Cerebellum (tissue), 4 donors: ENCODE measurements at places on chromosomes 1 and 21.

GRCh38 chr1:205666372-205667166, 13.7 kb downstream of the SLC45A3 start:
- DNase-seq = no peak

DNA sequence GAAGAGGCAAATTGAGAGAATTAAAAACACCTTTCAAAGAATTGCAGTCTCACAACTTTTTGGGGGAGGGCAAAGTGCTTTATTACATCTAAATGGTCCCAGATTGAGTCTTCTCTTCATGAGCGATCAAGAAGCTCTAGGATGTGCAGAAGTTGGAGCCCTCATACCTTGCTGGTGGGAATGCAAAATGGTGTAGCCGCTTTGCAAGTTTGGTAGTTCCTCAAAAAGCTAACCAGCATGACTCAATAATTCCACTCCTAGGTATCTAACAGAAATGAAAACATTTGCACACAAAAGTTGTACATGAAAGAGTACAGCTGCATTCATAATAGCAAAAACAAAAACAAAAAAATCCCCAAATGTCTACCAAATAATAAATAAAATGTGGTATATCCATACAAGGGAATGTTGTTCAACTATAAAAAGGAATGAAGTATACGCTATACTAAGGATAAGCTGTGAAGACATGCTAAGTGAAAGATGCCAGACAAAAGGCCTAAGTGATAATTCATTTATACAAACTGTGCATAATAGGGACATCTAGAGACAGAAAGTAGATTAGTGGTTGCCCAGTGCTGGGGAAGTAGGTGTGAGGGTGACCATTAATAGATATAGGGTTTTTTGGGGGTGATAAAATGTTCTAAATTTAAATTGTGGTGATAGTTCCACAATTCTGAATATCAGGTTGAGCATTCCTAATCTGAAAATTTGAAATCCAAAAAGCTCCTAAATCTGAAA, 55.2 kb downstream of the SELENOF start:
- no peak for DNase-seq

DNA sequence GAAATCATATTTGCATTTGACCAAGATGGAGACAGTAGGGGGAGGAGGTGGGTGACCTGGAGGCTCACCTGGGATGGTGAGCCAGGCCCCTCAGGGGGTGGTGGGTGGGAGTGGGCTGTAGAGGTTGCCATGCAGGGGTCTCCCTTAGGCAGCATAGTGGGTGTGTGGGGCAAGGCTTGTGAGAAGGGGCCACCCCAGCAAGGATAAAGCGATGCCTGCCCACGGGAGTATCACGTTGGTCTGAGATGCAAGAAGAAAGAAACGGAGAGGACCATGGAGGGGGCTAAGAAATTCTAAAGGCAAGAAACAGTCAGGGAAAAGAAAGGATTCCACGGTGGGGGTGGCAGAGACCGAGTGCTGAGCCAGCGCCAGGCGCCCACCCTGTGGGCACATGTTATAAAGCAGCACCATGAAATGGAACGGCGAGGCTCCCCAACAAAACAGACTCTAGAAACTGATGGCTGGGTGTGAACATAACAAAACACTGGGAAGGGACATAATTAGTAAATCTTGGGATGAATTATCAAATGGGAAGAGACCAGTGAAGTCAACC, 11.7 kb upstream of the C2CD2 start:
- no peak for DNase-seq

DNA sequence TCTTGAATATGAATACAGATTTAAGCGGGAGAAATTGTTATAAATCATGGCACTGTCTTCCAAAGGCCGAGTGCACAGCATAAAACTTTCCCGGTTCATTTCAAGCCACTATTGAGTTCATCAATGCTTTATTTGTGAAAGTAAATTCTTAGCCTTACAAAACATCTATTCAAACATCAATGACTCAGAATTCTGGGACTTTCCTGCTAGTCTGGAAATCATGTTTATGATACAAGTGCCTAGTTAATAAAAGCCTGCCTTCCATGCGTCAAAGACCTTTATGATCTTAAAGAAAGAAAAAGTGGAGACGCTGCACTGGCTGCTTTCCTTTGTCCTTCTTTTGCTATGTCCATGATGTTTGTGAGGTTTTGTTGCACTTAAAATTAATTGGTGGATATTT, 137.7 kb downstream of the SETD4 start:
- no peak for DNase-seq

GRCh38 chr1:236455243-236455642, 61.2 kb downstream of the EDARADD start:
- DNase-seq = no peak

DNA sequence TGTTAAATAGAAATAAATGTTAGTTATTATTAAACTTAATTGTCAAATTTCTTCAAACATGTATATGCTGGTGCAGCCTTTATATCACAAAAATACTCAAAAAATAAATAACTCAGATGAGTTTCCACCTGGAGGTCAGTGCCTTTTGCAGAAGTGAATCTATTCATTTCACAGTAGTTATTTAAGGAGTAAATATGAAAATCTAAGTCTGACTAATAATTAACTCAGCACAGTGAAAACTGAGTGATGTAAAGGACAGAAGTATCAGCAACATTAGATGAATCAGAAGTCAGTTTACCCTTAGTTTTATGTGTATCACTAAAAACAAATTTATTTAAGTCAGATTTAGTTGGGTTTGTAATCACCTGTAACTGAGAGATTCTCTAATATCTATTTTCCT, 2135.4 kb downstream of the MRPL39 start:
- DNase-seq = no peak

DNA sequence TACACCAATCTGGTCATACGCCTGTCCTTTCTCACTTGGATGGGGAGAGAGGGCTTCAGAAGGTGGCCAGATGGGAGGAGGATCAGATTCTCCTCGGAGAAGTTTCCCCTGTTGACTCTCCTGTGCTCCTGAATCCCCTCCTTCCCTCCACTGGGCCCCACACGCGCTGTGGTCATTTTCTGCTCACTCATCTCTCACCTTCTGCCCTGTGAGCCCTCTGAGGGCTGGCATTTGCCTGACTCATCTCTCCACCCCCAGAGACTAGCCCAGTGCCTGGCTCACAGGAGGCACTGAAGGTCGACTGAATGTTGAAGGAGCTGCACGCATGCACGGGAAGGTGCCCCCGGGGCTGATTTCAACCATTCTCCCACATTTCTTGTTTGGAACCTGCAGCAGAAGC, 14.2 kb downstream of the ABCA4 start:
- no peak for DNase-seq

DNA sequence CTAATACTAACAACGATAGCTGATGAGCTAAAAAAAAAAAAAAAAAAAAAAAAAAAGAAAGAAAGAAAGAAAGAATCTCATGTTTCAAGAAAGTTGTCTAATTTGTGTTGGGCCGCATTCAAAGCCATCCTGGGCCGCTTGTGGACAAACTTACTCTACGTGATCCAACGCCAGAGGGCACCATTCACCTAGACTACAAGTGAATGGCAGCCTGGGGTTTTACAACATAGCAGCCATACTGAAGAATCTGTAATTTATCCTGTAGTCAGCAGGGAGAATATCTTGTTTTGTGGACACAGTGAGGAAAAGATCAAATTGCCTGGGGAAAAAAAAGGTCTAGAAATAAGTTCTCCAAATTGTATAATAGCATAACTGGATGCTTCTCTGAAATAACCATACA, 47.0 kb downstream of the CYP2J2 start:
- DNase-seq = no peak

GRCh38 chr1:235093013-235093695, 35.5 kb downstream of the TOMM20 start:
- peak; percentile 58 for DNase-seq

- no peak for DNase-seq
Observed at GRCh38 chr1:36652586-36652985, 169.9 kb upstream of the CSF3R start.

DNA sequence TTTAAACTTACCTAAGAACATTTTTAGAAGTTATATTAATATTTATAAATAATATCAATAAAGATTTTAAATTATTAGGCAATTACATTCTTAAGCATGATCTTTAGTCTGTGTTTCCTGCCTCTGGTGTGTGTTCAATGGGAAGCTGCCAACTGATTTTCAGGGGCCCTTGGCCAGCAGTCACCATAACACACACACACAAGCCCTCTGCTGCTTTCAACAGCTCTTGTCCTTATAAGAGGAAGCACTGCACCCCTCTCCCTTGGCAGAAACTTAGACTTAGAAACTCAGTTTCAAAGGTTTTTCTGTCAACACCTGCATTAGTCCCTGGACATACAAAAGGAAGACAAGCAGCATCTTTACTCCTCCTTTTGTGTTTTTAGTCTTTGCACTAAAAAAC, 81.4 kb downstream of the VAV3 start:
- no peak for DNase-seq

GRCh38 chr21:24899138-24899537, 708.1 kb downstream of the MRPL39 start:
- no peak for DNase-seq

DNA sequence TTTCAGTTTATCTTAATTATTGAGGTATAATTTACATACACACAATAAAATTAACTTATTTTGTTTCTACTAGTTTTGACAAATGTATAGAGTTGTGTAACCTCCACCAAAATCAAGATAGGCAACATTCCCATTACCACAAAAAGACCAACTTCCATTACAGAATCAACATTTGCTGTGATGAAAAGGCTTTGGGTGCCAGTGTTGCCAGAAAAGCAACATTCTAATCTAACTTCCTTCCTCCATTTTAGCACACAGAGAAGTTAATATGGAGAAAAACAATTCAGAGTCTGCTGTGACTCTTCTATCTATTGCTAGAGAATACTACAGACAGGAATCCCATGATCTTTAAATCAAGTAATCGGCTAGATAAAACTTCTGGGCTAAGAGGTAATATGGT, 245.3 kb downstream of the RERE start:
- DNase-seq = no peak

DNA sequence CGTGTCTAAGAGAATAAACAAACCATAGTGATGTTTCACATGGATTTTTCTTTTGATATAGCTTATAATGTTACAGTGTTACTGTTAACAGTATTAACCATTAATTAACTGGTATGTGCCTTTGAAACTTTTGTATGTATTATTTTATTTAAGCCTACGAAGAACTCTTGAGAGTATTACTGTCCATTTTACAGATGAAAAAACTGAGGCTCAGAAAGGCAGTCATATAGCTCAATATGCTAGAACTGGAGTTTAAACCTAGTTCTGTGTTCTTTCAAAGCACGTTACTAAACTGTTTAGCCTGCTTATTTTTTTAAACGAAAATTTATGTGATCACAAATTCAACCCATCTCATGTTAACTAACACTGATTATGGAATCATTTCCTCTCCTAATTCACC, 83.5 kb downstream of the POU2F1 start:
- no peak for DNase-seq

DNA sequence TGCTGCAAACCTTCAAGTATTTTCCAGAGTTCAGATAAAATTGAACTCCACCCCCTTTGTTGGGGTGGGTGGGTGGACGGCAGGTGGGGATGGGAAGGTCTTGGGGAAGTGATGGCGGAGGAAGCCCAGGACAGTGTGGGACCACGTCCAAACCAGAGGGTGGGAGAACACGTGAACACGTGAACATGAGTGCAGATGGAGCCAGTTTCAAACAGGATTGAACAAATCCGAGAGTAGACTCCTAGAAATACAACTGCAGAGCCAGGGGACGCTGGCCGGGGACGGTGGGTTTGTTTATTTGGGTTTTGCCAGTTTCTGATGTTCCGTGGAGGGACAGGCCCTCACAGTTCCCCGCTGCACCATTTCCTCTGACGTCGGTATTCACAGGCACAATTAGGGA, 2.9 kb downstream of the KRTAP10-2 start:
- DNase-seq = no peak

- no peak for DNase-seq
Observed at GRCh38 chr21:17348849-17349248, 164.0 kb upstream of the CXADR start.

- DNase-seq = no peak
Observed at GRCh38 chr1:223707256-223708000, 4.9 kb upstream of the CAPN2 start.

DNA sequence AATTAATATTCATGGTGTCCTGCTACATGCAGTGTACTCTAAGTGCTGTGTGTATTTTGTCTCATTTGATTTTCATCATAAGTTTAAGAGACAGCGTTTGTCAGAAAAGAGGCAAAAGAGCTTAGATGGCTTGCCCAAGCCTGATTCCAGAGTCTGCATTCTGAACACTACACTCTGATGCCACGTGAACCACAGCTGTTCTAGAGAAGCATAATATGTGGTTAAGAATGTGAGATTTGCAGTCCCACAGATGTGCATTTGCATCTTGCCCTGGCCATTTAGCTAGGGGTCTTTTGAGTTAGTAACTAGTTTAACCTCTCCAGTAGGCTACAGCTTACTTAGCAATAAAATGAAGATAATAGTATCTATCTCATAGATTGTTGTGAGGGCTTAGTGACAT, 9.2 kb upstream of the GADD45A start:
- DNase-seq = no peak

DNA sequence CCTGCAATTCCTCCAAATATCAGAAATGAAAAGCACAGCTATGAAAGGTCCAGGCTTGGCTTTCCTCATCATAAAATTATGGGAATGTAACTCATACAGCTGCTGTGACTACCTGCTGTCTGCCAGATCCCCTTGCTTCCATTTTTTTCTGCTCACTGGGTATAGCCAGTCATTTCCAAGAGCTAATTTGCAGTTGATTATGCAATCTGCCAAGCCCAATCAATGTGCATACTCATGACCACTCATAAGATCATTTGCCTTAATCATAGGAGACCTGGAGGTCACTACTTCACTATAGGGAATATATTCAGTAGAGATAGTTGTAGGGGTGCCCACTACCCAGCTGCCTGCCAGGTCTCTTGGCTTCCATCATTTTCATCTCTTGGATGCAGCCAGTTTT, 417.7 kb upstream of the ZRANB2 start:
- no peak for DNase-seq

DNA sequence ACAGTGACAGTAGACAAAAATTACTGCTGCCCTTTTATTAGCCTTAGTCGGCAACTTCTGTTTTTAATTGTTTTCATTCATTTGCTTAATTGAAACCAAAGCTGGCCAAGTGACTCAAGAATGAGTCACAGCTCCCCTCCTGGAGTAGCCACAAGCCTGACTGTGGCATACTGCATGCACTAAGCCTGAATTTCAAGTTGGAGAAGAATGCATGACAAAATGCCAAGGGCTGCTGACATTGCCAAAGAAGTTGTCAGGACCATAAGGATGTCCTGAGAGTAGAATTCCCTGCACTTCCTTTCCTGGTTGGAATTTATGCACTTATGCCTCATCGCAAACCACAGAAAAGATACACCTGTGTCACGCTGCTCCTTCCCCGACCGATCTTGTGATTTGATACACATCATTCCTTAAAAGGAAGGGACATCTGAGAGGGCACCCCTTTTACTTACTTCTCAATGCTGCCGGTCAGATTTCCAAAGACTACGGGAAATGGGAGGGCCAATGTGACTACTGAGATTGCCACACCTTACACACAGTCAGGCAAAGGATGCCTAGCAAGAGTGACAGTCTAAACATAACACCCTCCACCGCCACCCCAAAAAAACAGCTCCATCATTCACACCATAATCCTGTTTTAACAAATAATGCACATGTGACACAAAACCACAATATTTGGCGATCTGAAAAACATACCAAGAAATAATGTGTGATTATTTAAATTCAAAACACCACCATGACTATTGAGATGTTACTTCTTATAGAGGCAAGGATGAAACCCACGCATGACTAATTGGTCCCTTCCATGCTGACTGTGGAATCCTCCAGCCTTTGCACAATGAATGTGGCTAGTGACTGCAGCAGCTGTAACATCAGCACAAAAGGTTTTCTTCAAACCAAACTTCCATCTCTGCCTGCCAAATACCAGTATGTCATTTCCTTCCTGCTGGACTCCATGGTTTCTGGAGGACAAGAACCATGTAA, 28.2 kb downstream of the VAV3 start:
- DNase-seq = peak; percentile 2

GRCh38 chr1:39842836-39843235, 40.5 kb downstream of the TRIT1 start:
- DNase-seq = peak; percentile 46
